A172 (cell line): ENCODE measurements at places on chromosomes 2 and 18.

DNA sequence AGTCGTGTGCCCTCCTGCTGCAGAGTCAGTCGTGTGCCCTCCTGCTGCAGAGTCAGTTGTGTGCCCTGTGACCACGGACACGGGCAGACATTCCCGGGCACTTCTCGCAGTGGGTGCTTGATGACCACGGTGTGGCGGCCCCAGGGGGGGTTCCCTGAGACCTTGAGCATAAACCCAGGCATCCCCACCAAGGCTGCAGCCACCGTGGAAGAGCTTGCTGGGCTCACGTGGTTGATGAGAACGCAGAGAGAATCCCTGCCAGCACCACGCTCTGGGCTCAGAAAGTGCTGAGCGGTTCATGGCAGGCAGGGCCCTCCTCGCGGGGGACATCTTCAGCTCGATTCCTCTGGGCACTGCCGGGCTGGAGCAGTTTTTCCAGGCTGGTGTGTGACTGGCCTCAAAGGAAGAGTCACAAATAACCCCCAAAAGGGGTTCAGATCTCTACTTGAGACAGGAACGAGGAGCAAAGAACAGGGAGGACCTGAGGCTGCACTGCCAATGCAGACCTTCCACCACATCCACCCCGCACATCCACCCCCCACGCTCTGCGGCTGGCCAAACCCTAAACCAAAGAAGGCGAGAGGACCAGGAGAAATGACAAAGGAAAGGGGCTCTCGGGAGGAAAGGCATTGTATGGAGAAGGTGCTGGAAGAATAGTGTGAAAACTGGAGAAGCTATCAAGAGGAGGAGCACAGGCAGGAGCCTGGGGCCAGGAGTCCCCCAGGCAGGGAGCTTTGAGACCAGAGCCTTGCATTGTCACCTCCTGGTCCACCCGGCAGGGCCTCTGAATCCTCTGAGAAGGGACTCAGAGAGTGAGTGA lies 8.4 kb upstream of the PER2 start:
- no peak for DNase-seq

GRCh38 chr2:203737360-203737759 lies 30.9 kb downstream of the CD28 start:
- no peak for DNase-seq

GRCh38 chr18:7021994-7022840 lies 95.4 kb downstream of the LAMA1 start:
- DNase-seq, result peak; percentile 81

- DNase-seq, result no peak
Observed at GRCh38 chr2:42232024-42232423, 62.9 kb downstream of the EML4 start.

DNA sequence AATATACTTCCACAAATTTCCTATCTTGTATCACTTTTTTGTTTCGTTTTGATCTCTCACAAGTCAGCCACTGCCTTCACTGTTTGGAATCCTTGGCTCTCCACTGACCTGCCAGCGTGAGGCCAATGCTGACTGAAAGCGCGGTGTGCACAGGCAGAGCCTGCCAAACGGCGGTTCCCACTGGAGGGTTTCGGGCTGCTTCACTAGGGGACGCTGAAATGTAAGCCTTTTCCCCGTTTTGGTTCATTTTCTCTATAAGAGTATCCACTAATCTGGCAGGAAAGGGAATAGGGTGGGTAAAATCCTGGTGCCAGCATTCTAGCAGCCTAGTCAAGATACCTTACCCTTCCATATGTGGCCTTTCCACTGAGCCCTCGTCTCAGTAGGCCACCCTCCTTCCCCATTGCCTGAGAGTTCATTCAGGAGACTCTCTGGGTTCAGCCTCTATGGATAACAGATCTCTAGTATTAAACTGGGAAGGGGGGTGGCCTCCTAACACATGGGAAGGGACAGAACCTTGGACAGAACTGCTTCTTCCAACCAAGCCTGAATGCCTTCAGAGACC lies 91.5 kb downstream of the DYM start:
- no peak for DNase-seq

DNA sequence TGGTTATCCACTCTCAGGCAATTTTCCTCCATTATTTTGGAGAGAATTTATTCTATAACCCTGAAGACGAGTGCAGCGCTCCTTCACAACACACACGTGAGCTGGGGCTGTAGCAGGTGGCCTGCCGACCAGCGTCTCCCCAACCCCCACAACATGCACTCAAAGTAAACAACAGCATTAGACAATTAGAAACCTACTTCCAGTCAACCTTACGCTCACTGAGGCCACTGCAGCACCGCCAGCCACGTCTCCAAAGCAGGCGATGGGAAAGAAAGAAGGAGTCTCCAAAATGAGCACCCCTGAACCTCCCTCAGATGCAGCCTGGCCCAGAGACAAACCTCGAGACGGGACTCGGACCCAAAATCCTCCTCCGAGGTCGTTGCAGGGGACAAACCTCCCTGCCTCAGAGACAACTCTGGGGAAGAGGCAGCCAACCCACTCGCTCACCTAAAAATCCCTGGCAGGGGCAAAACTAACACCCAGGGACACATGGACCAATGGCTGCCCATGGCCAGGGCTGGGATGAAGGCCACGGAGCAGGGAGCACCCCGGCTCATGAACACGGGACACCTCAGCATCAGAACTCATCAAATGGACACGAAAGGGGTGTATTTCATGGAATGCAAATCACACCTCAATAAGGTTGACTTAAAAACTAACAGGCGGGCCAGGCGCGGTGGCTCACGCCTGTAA lies 2.6 kb downstream of the SLC66A2 start:
- DNase-seq, result no peak

- no peak for DNase-seq
Observed at GRCh38 chr18:29605365-29605764, 1428.4 kb upstream of the CDH2 start.

DNA sequence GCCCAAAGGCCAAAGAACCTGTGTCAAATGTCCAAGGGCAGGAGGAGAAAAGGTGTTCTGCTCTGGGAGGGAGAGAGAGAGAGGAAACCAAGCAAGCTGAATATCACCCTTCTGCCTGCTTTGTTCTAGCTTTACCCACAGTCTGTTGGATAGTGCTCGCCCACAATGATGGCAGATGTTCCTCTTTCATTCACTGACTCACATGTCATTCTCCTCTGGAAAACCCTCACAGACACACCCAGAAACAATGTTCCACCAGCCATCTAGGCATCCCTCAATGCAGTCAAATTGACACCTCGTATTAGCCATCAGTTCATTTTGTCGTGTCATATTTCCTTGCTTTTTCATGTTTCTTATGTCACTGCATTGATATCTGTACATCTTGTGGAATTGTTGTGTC lies 150.3 kb downstream of the UBR3 start:
- DNase-seq, result no peak

DNA sequence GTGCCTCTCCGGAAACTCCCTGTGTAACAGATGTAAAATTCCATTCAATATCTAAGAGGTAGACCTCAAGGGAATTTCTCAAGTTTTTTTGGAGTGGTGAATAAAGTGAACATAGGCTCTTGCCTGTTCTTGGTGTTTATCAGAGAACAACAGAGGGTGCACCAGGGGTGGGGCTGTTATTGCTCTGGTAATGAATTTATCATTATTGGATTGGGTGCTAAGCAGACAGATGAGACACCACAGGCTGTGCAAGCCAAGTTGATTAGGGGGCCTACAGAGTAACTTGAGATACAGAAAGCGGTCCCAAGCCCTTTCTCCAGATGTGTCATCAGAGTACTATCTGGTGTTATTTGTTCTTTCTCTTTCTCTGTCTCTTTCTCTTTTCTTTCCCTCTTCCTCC lies 286.3 kb downstream of the OSR1 start:
- DNase-seq, result no peak

DNA sequence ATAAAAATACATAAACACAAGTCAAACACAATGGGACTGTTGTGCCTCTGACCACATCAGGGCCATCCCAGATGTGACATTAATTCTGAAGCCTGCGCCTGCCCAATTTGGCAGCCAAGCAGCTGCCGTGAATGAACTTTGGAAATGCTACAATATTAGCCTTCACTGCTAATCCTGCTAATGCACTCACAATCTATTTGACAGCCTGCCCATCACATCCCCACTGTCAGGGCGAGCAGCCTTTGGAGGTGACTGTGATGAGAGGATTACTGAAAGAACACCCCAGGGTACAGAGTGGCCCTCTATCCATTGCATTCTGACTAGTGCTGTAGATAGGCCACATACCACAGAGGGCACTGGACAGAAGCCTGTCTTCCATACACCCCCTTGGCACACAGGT lies 21.6 kb downstream of the OSR1 start:
- no peak for DNase-seq
